ENCODE measurements at places on chromosomes 7 and 10.

DNA sequence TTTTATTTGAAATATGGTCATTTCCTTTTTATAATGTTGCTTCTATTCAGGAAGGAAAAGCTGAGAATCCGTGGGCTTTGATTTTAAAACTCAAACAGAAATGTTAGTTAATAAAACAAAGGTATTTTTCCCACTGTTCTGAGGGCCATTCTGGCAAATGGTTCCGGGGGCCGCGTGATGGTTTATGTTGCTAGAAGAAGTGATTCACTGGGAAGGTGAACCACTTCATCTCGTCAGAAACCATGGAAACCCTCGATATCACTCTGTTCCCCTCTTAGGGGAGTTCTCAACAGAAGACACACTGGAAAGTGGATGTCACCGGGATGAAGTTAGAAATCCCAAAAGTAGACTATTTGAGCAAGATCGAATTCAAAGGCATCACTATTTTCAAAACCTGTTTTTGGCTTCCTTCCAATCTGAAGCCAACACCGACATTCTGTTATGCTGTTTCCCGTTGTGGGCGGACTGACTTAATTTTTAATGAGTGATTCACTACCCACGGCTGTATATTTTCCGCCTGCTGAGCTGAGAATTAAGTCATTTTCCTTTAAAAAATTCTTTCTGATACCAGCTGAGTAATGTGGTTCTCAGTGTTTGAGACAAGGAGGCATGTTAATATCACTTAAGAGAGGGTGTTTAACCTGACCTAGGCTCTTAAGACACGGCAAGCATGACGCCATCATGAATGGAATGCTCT, 84.1 kb downstream of the PTPRE start:
- DNase-seq, result peak; percentile 71

DNA sequence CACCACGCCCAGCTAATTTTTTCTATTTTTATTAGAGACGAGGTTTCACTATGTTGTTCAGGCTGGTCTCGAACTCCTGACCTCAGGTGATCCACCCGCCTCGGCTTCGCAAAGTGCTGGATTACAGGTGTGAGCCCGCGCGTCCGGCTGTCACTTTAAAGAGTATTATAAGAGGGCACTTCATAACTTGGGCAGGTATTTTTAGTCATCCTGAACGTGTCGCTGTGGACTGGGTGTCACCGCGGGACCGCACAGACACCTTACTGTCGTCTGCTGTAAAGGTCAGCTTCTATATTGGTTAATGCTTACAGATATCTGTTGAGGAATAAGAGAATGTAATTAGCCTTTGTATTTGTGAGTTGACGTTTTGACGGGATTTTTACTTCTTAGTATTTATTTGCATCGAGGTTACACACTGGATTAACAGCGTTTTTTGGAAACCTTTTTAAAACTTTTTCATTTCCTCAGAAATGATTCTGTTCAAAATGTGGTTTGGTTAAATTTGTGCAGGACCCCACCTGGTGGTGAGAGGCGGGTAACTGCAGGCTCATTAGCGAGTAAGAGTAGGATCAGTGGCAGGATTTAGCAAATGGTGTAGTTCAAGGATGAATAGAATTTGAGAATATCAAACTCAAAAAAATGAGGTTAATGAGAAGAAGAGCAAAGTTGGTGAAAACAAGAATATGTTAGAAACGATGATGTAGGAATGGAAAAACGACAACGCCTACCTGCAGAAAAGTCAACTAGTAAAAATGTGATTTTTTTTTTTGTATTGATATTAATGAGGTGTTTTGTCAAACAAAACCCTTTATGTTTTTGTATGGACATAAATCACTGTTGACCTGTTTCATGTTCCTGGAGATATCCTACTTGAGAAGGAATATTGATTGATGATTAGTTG, 3.2 kb downstream of the DNAJB6 start:
- DNase-seq, result no peak

DNA sequence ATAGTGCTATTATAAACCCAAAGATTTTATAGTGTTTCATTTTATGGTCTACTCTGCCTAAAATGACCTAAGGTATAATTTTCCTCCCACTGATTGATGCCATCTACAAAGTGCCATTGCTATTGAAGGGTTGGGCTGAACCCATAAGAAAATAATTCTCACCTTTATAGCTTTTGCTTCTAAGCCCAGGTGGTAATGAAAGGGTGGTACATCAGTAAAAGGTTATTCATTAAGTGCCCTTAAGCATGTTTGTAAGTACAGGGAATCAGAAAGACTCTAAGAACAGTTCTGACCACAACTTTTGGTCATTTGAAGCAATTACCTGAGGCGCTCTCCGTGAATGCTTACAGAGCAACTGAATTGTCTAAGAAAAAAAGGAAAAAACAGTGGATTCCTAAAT, 1247.3 kb downstream of the NXPH1 start:
- no peak for DNase-seq

GRCh38 chr10:3897156-3897555, 112.1 kb upstream of the KLF6 start:
- DNase-seq, result no peak

DNA sequence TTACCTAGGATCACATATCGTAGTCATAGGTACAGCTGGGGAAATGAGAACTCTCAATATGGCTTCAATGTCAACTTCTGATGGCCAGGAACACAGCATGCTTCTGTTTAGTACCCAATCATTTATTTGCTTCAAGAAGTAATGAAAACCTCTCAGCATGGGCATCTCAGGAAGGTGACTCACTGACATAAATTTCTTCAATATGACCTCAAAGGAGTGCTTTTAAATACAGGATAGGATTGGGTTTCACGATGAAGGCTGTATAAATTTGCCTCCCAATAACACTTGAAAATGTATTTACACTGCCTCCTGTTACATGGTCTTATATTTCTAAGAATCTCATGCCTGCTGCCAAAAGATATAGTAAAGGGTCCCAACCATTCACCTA, 15.1 kb downstream of the ITGA8 start:
- no peak for DNase-seq

- no peak for DNase-seq
These were observed 15.8 kb downstream of the VENTX start for GRCh38 chr10:133253361-133253955.

DNA sequence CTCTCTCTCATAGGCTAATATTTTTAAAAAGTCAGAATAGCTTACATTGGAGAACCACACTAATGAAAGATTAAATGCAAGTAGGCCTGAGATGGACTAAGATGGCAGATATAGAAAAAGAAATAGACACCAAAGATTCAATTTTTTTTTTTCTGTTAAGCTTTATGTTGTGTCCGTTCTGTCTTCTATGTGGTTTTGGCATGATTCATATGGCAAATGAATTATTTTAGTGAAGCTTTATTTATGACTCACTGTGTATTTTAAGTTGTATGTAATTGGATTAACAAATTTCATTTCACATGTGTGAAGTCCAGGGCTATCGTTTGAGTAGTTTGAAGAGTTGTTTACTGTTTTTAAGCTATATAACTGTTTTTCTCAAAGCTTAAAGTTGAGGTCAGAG, 214.8 kb downstream of the CAMK1D start:
- no peak for DNase-seq

DNA sequence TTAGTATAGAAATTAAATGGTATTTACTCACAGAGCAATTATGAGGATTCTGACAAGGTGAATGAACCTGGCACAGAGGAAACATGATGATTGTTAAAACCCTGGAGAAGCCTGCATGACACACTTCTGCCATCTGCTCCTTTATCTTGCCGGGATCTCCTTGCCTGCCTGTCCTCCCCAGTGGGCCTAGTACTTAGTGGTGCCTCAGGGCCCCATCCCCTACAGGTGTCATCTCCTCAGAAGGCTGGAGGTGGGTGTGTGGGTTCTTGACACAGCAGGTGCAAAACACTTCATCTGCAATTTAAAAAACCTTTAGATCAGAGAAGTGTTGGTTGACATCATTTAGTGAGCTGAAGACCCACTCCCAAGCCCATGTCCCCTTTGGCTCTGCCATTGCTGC, 261.2 kb downstream of the ADRA2A start:
- no peak for DNase-seq

- peak; percentile 1 for DNase-seq
These were observed 100.9 kb upstream of the YAE1 start for GRCh38 chr7:39465055-39465929.

GRCh38 chr10:72174297-72174662, 41.5 kb upstream of the ANAPC16 start:
- DNase-seq, result no peak

- DNase-seq, result no peak
These were observed 95.3 kb downstream of the CACNB2 start for GRCh38 chr10:18235477-18235876.

GRCh38 chr10:29495366-29495765, 139.4 kb downstream of the SVIL start:
- DNase-seq, result no peak

- DNase-seq, result no peak
These were observed 55.0 kb downstream of the RELN start for GRCh38 chr7:103934508-103934907.

GRCh38 chr10:130359711-130360110, 223.5 kb downstream of the GLRX3 start:
- no peak for DNase-seq

- peak; percentile 28 for DNase-seq
These were observed 3.6 kb downstream of the SEC23IP start for GRCh38 chr10:119896061-119896655.

DNA sequence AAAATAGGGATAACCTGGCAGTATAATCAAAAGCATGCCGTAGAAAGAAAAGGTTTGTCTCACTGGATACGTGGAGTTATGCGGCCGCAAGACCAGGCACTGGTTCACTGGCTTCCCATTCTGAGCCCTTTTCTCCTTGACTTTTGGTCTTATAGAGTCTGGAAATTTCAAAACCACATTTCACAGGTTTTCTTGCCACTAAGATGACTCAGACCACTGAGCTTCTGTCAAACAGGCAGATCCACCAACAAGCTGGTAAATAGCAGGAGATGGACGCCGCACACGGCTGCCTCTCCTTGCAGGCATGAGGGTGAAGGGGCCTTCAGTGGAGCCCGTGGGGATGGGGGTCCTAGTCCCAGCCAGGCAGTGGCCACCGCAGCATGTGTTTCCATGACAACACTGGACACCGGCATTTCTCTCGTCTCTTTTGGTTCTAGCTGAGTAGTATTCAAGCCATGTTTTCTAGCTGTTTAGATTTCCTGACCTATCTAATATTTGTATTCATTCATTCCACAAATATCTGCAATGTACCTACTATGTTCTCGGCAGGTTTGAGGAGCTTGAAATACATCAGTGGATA, 55.5 kb downstream of the KLF6 start:
- DNase-seq, result no peak

- no peak for DNase-seq
These were observed 24.2 kb downstream of the PWWP2B start for GRCh38 chr10:132420981-132421846.

DNA sequence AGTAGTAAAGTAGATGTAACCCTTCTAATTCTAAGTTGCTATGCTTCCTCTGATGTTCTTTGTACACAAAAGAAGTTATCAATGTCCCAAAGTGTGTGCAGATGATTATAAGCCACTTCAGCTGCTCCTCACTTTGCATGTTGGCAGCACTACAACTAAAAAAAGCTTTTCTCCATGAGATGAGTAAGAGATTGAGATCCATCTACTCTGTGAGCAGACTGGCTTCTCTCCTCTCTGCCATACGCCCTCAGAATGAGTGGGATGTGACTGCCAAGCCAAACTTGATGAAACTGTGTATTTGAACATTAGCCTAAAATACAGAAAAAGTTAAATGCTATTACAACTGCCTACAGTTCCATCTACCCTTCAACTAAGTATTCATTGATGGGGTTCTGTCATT, 102.9 kb upstream of the ETV1 start:
- DNase-seq, result no peak

- no peak for DNase-seq
These were observed 17.9 kb upstream of the EIF3B start for GRCh38 chr7:2336626-2337299.

DNA sequence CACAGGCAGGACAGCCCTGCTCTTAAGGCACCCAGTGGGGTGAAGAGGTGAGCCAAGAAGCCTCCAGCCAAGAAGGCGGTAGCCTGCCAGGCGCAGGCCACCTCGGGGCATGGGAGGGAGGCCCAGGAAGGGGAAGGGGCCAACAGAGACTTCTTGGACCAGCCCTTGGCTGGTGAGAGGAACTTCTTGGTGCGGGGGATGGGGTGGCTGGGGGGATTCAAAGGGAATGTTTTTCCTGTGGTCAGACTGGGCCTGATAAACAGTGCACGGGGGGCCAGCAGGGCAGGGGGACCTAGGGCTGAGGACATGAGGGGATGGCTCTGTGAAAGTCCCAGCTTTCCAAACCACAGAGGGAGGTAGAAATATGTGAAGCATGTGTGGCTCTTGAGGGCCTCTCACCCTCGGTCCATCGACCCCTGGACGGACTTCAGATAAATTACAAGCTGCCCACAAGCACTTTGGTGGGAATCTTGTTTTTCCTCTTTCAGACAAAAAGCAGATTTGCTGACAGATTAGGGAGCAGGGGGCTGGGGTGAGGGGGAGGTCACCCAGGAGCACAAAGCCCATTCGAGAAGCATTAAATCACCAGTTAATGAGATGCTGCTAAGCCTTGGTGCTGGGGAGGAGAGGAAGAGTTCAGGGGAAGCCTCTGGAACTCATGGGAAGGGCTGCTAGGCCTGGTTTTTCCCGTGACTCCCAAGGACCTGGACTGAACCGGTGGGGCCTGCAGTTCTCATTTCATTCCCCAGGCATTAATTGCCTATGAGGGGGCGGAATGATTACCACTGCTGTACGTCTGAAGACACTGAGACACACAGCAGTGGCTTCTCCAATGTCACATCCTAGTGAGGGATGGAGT, 11.3 kb downstream of the CRYGN start:
- no peak for DNase-seq
